ENCODE measurements at places on chromosomes 7 and 10. TPM values are rescaled to one million over a fixed set of nuclear protein-coding genes. Genes with fewer than 3 reads are reported as not detected.

TRAPPC14 gene
- 14.9 TPM for total RNA-seq

- DNase-seq = no peak
Observed at GRCh38 chr7:129161524-129162225, 17.2 kb downstream of the TSPAN33 start.

THSD7A gene
- 2.0 TPM for total RNA-seq

GRCh38 chr7:99898023-99898357 lies 21.2 kb upstream of the OR2AE1 start:
- no peak for DNase-seq

DNA sequence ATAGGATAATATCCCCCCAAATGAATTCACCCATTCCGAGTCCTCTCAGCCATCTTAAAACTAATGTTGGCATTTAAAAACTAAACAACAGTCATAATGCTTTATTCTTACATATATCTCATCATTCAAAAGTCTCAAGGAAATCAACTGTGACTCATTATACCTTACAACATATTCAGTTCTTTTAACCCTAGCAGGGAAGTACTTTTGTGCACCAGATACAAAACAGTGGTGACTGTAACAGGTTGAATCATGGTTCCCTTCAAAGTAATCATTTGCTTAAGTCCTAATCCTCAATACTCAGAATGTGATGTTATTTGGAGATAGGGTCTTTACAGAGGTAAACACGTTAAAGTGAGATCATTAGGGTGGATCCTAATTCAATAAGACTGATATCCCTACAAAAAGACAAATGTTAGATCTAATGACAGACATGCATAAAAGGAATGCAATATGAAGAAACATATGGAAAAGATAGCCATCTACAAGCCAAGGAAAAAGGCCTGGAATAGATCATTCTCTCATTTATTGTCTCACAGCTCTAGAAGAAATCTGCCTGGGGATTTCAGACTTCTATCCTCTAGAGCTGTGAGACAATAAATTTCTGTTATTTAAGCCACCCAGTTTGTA lies 42.3 kb downstream of the RELN start:
- no peak for DNase-seq

IL6 gene
- 40.4 TPM for total RNA-seq

GRCh38 chr7:111290419-111290818 lies 199.5 kb downstream of the LRRN3 start:
- no peak for DNase-seq

SFMBT2 gene
- total RNA-seq = 1.2 TPM

DNA sequence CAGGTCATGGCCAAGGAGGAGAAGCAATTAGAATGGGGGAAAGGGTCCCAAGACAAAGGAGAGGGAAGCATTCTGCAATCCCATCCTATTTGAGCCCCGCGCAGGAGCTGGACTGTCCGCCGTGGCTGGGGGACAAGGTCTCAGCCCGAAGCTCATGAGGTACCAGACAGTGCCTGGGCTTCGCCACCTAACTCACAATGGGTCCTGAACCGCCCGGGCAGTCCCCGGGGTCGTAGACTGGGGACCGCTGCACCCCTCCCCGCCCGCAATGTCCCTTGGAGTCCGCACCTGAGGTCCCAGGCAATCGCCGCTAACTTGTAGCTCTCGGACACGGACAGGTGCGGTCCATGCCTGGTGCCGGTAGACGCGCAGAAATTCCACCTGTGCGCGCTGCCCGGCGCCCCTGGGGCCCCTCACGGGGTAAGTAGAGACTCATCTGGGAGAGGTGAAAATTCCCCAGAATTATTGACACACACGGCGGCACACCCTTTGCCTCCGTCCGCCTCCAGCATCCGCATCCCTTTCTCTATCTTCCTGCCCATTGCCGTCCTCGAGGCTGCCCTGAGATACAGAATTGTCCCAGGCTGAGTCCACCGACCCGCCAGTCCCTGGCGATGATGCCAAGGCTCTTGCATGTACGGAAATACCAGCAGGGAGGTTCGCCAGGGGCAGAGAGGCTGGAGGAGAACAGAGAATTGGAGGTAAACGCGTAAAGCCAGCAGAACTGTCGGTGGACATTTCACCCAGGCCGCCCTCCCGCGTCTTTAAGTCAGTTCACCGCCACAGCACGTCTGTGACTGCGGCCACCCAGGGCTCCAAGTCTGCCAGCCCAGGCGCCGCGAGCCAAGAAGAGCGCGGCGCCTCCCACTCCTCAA lies 1.8 kb downstream of the CHRM2 start:
- no peak for DNase-seq

AGBL3 gene
- 1.7 TPM for total RNA-seq

- DNase-seq = no peak
Observed at GRCh38 chr7:151482883-151483710, 36.6 kb downstream of the RHEB start.

SPDYE11 gene
- not detected for total RNA-seq

ZNF425 gene
- 0.87 TPM for total RNA-seq

Measured in epithelial cell of proximal tubule (primary cell).